Activated CD4-positive, alpha-beta T cell treated with anti-CD3 and anti-CD28 coated beads, Interleukin-2, amount 10 ng/mL, durations not matched to agents 7 days and 5 days (primary cell): ENCODE measurements at places on chromosomes 11 and 22.

DNA sequence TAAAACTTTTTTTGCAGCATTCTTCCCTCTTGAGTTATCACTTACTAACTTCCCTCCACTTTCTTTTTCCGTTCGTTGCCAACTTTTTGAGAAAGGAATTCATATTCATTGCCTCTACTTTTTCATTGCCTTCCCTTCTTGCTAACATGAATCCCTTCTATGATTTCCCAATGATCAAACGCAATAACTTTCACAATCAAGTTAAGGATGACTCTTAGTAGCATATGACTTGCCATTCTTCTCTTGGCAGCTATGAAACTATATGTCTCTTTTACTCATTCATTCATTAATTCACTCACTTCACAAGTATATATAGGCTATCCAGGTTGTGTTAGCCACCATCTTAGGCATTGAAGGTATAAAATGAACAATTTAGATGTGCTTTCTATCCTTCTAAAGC is 16.6 kb upstream of the ARHGAP20 start:
- no peak overlapping the region for H3K27ac ChIP-seq
- H3K27me3 ChIP-seq, result peaks cover 15% of the 10 kb centered on the region
- H3K4me3 ChIP-seq, result no peak overlapping the region
- no peaks in the 10 kb centered on the region for H3K36me3 ChIP-seq

- H3K27ac ChIP-seq, result peak overlapping the region; percentile 62
- DNase-seq, result no peak
- H3K36me3 ChIP-seq, result peaks cover 22% of the 10 kb centered on the region
- H3K27me3 ChIP-seq, result no peaks in the 10 kb centered on the region
- H3K4me1 ChIP-seq, result peaks cover 32% of the 10 kb centered on the region
Measured at GRCh38 chr22:24105013-24105360, 76.3 kb upstream of the SUSD2 start.

DNA sequence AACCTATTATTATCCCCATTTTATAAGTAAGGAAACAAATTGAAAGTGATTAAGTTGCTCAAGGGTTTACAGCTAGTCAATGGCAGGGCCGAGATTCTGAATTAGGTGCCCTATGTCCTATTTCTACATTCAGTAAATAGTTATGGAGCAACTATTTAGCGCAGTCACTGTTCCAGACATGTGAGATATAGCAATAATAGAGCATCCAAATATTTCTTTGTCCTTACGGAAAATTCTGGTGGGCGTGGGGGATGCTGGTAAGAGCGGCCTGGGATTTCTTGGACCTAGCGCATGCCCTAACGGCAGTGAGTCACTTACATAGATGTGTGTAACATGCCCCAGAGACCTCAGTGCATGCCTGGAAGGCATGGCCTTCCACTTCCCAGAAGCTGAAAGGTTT is 4.4 kb downstream of the DTX4 start:
- no peak overlapping the region for H3K27ac ChIP-seq
- no peak overlapping the region for H3K4me3 ChIP-seq
- no peak for DNase-seq
- no peaks in the 10 kb centered on the region for H3K36me3 ChIP-seq

DNA sequence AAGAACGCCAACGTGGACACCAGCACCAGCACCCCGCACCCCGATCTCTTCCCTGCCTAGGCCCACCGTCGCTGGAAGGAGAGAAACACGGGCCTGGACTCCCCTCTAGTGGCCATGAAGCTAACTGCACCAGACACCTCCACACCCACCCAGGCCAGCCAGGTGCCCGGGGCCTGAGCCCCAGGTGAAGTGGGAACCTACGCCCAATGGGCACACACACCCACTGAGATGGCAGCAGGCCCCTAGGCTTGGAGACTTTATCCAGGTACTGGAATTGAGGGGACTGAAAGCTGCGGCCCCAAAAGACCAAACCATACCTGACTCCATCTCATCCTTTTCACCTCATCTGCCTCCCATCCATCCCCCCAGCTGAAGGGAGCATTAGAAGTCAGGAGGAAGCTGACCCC is 81.0 kb downstream of the BUD13 start:
- peak; percentile 57 for DNase-seq
- peaks cover 3% of the 10 kb centered on the region for H3K4me1 ChIP-seq

DNA sequence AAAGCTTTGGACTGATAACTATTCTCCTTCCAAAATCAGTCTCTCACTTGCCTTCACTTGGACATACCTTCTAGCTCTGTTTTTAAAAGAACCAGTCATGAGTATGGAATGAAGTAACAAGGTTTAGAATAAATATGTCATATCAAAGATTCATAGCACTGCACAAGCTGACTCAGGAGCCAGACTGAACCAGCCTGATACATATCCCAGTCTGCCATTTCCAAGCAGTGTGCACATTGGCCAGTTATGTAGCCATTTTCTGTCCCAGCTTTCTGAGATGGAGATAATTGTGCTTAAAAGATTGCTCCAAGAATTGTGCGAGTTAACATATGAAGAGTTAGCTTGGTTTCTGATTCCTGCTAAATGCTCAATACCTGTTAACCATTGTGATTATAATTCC is 311.3 kb downstream of the C11orf87 start:
- H3K4me1 ChIP-seq, result no peaks in the 10 kb centered on the region
- H3K4me3 ChIP-seq, result no peak overlapping the region
- no peaks in the 10 kb centered on the region for H3K27me3 ChIP-seq
- H3K27ac ChIP-seq, result no peak overlapping the region
- no peaks in the 10 kb centered on the region for H3K36me3 ChIP-seq

DNA sequence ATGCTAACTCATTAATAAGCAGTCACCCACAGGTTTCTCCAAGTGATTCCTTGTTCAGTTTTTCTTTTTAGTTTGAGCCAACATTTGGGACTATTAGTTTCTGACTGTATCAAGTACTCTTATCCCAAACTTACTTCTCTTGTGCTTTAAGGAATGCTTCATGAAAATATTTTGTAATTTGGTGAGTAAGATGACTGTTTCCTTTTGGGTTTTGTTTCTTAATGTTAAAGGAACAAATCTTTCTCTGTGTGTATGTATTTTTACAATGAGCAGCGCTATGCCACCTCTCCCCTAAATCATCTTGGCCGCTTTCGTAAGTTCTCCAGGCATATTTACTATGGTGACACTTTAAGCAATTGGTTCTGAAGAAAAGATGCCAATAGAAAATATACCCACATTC is 72.4 kb downstream of the LDLRAD3 start:
- no peaks in the 10 kb centered on the region for H3K4me1 ChIP-seq
- no peaks in the 10 kb centered on the region for H3K36me3 ChIP-seq
- no peak overlapping the region for H3K4me3 ChIP-seq
- peaks cover 6% of the 10 kb centered on the region for H3K27me3 ChIP-seq
- DNase-seq, result no peak

- no peaks in the 10 kb centered on the region for H3K36me3 ChIP-seq
- no peak for DNase-seq
- H3K27me3 ChIP-seq, result peaks cover 27% of the 10 kb centered on the region
- no peak overlapping the region for H3K27ac ChIP-seq
- H3K4me3 ChIP-seq, result no peak overlapping the region
- no peaks in the 10 kb centered on the region for H3K4me1 ChIP-seq
Measured at GRCh38 chr22:22103078-22103875, 120.7 kb upstream of the TOP3B start.

DNA sequence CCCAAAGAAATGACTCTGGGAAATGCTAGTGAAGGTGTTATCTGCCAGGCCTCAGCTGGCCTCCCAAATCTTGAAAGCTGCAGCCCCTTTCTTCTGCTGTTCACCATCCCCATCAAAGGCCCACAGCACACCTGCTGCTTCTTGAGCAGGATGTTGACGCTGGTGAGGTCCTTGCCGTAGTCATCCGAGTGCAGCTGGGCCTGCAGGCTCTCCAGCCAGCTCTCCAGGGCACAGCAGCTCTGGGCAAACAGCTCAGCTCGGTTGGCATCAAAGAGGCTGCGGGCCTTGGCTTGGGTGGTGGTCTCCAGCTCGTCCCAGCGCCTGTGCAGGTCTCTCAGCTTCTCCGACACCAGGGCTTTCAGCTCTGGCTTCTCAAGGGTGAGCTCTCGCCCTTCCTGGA is 18.5 kb upstream of the RBM4B start:
- H3K27me3 ChIP-seq, result no peaks in the 10 kb centered on the region
- H3K36me3 ChIP-seq, result no peaks in the 10 kb centered on the region
- no peak overlapping the region for H3K4me3 ChIP-seq
- no peak overlapping the region for H3K27ac ChIP-seq
- no peaks in the 10 kb centered on the region for H3K4me1 ChIP-seq

- H3K36me3 ChIP-seq, result peaks cover 2% of the 10 kb centered on the region
- peaks cover 2% of the 10 kb centered on the region for H3K4me1 ChIP-seq
- H3K27ac ChIP-seq, result no peak overlapping the region
Measured at GRCh38 chr22:48574776-48575617, 1252.7 kb downstream of the BRD1 start.

- no peaks in the 10 kb centered on the region for H3K36me3 ChIP-seq
- H3K27me3 ChIP-seq, result no peaks in the 10 kb centered on the region
- H3K27ac ChIP-seq, result no peak overlapping the region
- no peak overlapping the region for H3K4me3 ChIP-seq
Measured at GRCh38 chr11:88363648-88364065, 26.1 kb upstream of the CTSC start.

DNA sequence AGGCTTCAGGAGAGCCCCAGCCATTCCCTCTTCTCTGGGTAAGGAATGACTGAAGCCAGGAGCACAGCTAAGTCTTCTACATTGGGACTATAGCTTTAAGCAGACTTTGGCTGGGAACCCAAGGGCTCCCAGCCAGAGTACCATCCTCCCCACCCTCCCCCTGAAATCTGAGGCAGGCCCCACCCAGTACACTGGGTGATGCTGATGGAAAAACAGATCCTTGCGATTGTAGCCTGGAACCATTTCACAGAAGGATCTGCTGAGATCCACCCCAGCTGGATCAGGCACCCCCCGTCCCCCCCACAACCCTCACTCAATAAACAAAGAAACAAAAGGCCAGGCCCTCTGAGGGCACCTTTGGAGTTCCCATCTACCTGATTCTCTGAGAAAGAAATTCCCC is 39.8 kb downstream of the IL18BP start:
- no peak for DNase-seq
- H3K27me3 ChIP-seq, result no peaks in the 10 kb centered on the region
- H3K4me1 ChIP-seq, result peaks cover 32% of the 10 kb centered on the region
- H3K4me3 ChIP-seq, result no peak overlapping the region
- no peak overlapping the region for H3K27ac ChIP-seq

GRCh38 chr22:46355996-46356471 is 20.5 kb downstream of the TRMU start:
- H3K27me3 ChIP-seq, result no peaks in the 10 kb centered on the region
- peaks cover 12% of the 10 kb centered on the region for H3K36me3 ChIP-seq
- no peak overlapping the region for H3K27ac ChIP-seq
- no peak overlapping the region for H3K4me3 ChIP-seq
- H3K4me1 ChIP-seq, result no peaks in the 10 kb centered on the region

DNA sequence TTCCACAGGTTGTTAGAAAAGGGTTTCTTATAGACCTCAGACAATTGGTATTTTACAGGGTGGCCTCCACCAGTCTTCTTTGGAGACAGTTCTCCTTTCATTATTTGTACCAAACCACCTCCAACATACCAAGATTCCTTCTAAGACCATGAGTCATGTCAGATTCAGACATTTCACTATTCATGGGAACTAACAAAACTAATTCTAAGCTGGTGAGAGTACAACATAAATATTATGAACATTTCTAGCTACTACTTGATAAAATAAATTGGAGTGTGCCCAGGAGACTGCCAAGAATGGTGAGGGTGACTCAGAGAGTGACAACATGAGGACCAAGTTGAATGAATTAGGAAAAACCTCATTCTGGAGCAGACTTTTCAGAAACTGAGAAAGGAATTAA is 494.6 kb upstream of the LRRC4C start:
- H3K36me3 ChIP-seq, result no peaks in the 10 kb centered on the region
- no peak overlapping the region for H3K27ac ChIP-seq
- H3K4me1 ChIP-seq, result no peaks in the 10 kb centered on the region
- no peaks in the 10 kb centered on the region for H3K27me3 ChIP-seq

- peaks cover 2% of the 10 kb centered on the region for H3K4me1 ChIP-seq
- no peak overlapping the region for H3K27ac ChIP-seq
- H3K36me3 ChIP-seq, result no peaks in the 10 kb centered on the region
- no peak overlapping the region for H3K4me3 ChIP-seq
Measured at GRCh38 chr11:12395333-12395732, 18.0 kb downstream of the PARVA start.

GRCh38 chr11:8905528-8906165 is 5.3 kb upstream of the AKIP1 start:
- H3K4me1 ChIP-seq, result peaks cover 30% of the 10 kb centered on the region
- no peaks in the 10 kb centered on the region for H3K36me3 ChIP-seq
- H3K27me3 ChIP-seq, result peaks cover 20% of the 10 kb centered on the region

GRCh38 chr11:134402910-134403309 is 9.1 kb downstream of the B3GAT1 start:
- no peak for DNase-seq
- no peak overlapping the region for H3K27ac ChIP-seq
- H3K36me3 ChIP-seq, result no peaks in the 10 kb centered on the region
- no peaks in the 10 kb centered on the region for H3K4me1 ChIP-seq

- H3K27ac ChIP-seq, result peak overlapping the region; percentile 7
- peaks cover 2% of the 10 kb centered on the region for H3K27me3 ChIP-seq
- no peak for DNase-seq
- H3K4me1 ChIP-seq, result peaks cover 17% of the 10 kb centered on the region
- no peaks in the 10 kb centered on the region for H3K36me3 ChIP-seq
- H3K4me3 ChIP-seq, result no peak overlapping the region
Measured at GRCh38 chr22:50112151-50113118, 22.6 kb downstream of the MOV10L1 start.

DNA sequence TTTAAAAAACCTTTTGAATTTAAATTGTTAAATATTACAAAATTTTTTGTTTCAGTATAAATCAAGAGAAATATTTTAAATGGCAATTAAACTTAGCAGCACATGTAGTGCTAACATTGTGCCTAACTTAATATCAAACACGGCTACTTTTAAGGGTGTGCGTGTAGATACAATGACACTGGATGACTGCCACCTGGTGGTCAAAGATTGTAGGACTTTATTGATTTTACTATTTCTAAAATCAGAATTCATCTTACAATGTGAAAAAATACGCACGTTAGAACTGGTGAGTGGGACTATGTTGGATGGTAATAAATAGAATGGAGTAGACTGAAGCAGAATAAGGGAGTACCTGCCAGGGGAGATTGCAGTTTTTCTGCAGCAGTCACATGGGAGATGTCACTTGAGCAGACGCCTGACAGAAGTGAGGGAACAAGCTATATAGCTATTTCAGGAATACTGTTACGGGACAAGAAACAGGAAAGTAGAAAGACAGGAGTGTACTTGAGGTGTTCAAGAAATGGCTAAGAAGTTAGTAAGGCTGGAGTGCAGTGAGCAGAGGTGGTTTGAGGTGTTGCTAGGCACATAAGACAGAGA is 52.9 kb downstream of the UVRAG start:
- no peaks in the 10 kb centered on the region for H3K27me3 ChIP-seq
- H3K27ac ChIP-seq, result no peak overlapping the region
- no peak overlapping the region for H3K4me3 ChIP-seq
- peak; percentile 71 for DNase-seq
